ENCODE measurements at places on chromosomes 16 and 17.

GRCh38 chr16:12375046-12375740 is 398.7 kb downstream of the SNX29 start:
- no peak for DNase-seq

DNA sequence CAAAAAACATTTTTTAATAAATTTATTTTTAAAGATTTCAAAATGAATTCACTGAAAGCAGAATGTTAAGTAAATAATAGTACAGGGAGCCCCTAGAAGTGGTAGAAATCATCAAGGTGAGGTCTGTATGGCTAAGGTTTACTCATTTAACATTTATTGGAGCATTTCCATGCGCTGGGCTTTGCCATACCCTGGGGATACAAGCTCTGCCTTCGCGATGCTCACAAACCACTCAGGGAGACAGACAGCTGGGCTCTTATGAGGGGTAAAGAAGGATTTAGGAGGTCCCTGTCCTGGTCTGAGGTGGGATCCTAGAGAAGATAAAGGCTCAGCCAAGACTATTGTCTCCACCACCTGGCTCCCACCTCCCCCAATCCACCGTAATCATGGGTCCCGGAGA is 11.3 kb upstream of the LPCAT2 start:
- no peak for DNase-seq

- DNase-seq, result no peak
Measured at GRCh38 chr16:88851616-88852015, 5.1 kb downstream of the GALNS start.

- no peak for DNase-seq
Measured at GRCh38 chr16:87555647-87556046, 46.7 kb upstream of the JPH3 start.

DNA sequence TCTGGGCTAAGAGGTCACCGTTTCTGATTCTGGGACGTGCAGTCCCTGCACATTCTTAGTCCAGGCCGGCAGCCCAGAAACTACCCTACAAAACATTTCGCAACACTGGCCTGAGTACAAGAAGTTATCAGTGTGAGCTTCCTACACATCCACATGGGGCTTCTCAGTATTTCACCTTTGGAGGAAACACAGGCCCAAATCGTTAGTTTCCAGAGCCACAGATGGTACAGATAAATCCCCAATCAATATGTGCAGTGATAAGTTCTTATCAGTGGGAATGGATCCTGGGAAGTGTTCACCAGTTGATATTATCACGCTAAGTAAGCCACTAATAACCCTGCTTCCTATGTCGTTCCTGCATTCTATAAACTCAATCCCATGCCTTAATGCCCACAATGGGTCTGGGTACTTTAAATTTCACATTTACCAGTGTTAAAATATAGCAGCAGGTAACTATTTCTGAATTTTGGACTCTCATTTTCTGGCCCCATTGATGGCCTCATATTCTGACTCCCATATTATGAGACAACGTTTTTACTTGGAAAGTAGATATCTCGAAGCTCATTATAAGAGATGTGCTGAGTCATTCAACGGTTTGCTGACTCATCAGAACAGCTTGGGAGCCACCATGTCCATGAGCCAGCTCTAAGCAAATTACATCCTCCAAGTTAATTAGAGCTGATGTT is 370.2 kb upstream of the MAF start:
- no peak for DNase-seq

DNA sequence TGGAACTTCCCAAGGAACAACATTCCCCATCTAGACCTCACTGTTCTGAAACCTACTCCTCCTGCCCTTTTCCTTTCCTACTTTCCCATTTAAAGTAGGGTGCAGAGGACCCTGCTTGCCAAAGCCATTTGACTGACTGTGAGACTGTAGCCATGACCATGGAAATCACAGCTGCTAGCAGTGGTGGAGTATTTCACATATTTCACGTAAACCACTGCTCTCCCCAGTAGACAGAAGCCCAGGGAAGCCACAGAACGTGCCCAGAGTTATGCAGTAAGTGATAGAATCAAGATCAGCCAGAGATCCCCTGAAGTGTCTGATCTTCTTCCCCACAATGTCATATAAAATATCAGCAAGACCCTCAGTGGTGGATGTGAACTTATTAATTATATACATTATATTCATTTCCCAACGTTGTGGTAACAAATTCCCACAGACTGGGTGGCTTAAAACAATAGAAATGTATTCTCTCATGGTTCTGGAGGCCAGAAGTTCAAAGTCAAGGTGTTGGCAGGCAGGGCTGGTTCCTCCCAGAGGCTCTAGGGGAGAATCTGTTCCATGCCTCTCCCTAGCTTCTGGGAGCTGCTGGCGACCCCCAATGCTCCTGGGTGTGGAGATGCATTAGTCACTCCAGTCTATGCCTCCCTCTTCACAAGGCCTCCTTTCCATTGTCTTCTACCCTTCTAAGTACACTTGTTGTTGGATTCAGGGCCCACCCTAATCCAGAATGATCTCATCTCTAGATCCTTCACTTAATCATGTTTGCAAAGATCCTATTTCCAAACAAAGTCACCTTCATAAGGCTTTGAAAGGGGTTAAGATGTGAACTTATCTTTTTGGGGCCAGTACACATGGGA is 20.7 kb upstream of the PRM1 start:
- DNase-seq, result no peak
